Kidney (tissue), 22 donors: ENCODE measurements at places on chromosomes 2 and 18.

DNA sequence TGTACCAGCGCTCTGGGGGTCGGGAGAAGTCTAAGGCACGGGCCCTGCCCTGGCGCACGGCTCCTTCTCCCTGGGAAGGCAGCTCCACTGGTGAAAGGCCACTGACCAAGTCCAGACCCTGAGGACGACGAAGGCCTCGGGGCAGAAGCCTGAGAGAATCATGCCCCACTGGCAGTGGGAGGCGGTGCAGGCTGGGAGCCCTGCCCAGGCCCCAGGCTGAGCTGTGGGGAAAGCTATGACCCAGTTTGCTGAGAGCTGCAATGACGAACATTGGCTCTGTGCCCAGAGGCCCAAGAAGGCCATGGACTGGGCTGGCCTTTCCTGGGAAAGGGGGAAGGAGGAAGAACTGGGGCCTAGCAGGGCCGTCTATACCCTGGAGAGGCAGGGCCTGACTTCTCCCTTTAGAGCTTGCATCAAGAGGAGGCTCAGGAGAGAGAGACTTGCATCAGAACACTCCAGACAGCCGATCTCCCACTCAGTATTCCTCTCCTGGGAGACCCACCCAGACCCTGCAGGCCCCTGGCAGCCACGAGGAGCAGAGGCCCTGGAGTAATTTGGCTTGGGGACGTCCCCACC, 32.9 kb downstream of the HS1BP3 start:
- DNase-seq: peak; percentile 82

GRCh38 chr2:207434306-207434705, 95.5 kb upstream of the CREB1 start:
- DNase-seq: no peak

DNA sequence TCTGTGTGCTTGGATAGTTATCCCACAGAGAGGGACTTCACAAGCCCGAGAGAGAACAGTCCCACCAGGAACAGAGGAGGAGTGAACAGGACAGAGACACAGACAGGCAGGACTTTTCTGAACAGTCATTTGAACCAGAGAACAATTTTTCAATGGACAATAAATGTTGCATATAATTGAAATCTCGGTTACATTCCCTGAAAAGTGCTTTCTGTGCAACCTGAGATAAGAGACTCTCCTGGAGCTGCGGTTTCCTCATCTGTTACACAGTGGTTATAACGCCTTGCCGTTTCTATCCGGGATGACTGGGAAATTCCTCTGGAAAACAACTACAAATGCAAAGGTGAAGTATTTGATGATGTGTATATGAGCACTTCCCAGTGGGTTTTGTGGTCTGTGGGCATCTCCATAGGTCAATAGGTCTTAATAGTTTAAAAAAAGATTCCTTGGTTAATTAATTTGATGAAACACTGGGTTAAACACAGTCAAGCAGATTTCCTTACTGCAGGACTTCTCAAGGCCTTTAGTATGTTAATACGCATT, 87.2 kb upstream of the HPCAL1 start:
- DNase-seq: no peak

DNA sequence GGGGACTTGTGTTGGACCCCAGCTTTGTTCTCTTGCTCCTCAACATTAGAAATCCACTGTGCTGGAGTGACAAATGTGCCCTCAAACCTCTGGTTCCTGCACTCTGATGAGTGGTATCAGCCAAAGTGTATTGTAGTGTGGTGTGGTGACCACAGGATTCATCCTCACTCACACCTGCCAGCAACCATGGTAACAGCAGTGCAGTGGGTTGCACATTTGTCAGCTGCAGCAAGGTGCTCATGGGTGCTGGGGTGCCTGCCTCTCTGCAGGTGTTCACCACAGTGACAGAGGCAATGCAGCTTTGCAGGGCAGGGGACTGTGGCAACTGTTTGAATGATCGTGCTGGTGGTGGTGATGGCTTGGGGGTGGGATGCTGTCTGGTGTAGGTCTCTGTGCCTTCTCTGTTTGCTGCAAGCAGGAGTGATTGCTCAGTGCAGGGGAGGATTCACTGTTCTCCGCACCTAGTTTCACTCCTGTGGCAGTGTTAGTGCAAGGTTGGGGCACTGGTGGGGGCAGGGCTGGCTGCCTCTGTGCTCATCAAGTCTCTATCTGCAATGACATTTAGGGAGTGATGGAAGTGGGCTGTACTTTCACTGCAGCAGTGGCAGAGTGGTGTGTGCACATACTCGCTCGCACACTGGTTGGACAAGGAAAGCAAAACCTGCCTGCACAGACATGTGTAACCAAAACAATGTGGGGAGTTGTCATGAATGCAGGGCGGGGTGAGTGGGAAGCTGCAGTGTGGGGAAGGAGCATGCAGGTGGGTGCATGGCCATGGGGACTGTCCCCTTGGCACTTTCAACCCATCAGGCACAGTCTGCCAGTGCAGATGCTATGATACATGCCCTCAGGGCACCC, 301.1 kb downstream of the PIK3C3 start:
- no peak for DNase-seq

- peak; percentile 82 for DNase-seq
Measured at GRCh38 chr2:67782443-67782842, 280.4 kb downstream of the C1D start.

DNA sequence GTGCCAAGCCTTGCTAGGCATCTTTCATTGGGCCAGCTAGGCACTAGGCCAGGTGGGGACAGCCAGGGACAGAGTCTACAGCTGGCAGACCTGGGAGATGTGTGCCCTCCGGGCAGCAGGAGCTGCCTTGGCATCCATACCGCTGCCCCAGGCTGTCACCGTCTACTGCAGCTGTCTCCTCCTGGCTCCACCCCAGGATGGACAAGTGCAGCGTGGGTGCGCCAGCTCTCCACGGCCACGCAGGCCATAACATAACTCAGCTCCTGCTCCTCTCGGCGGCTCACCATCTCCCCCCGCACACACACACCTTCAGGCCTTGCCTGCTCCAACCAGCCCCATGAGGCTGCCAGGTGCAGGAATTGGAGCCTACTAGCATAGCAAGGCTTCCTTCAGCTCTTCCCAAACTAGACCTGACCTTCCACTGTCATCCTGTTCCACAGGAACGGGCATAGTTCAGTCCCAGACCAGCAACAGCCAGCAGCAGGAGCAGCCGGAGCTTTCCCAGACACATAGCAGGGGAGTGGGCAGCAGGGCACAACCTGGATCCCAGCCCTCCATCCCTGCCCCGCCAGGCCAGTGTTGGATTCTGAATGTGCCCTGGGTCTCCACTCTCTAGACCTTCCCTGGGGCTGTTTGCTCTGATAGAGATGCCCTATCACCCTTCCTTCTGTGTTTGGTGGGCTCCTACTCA, 2.5 kb upstream of the ADRA2B start:
- no peak for DNase-seq

DNA sequence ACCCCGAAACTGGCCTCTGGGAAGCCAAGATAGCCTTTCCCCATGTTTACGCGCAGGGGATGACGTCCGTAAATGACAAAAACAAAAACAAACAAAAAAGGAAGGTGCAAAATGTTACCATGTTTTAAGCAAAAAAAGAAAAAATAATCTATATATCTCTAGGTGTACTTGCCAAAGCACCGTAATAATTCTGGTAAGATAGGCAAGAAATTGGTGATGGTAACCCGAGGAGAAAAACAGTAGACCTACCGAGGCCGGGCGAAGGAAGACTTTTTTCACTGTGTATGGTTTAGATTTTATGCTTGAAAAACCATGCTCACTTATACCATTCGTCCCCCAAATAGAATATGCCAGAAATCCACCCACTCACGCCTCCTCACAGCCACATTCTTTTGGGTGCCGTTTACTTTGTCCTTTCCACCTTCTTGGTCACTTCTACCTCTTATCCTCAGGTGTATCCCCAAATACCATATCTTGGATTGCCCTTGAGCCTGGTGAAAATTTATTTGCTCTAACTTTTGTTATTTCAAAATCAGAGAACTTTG, 8.0 kb downstream of the GATA6 start:
- no peak for DNase-seq

DNA sequence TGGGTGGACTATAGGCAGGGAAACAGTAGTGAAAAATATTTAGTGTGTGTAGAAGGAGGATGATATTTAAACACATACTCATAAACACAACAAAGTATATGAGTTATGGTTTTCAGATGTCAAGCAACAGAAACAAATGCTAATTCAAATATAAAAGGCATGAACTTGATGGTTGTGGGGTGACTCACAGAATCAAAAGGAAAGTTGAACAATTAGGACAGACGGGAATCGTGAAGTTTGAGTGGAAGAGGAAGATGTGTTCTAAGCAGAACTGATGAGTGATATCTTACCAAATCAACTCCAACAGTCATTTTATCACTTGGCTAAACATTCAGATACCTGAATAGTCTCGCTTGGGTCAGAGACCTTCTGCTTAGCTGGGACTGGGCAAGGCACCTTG, 53.6 kb upstream of the ITGA6 start:
- DNase-seq: no peak

- DNase-seq: no peak
Measured at GRCh38 chr2:196369967-196370366, 198.6 kb upstream of the STK17B start.

- DNase-seq: no peak
Measured at GRCh38 chr18:59065684-59066083, 74.0 kb upstream of the SEC11C start.

DNA sequence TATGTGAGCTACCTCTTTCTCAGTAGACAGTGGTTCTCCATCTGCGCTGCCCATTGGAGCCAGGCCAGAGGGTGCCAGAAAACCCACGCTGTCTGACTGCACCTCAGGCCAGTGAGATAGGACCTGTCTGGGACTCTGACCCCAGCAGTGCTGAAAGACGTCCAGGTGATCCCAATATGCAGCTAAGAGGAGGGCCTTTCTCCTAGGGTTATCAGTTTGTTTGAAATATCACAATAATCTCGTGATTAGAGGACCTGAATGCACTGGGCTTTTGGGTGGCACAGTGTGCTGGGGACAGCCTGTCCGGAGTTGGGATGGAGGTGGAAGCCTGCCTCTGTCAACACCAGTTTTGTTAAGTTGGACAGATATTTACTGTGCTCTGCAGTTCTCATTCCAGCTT, 216.3 kb downstream of the LDLRAD4 start:
- DNase-seq: no peak

- no peak for DNase-seq
Measured at GRCh38 chr2:44877417-44877816, 64.1 kb upstream of the SIX3 start.

GRCh38 chr2:126696644-126697520, 40.9 kb downstream of the GYPC start:
- no peak for DNase-seq

DNA sequence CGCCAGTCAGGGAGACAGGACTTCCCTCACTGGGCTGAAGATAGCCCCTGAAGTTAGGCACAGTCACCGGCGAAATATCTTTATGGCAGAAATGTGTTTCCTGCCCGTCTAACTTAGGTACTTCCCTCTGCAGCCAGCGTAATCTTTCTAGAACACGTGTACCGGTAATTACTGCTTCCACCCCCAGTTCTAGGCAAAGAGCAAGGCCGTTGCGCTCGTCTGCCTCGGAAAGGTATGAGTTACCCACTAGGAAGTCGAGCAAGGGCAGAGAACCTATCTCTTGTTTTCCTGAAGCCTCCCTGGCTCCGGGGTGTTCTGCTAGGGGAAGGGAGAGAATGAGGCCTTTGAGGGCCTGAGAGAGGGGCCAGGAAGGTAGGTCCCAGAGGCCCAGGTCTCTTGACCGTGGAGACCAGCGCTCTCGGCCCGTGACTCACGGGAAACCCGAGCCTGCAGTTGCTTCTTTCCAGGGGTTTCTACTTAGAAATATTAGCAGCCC, 70.0 kb downstream of the TWSG1 start:
- no peak for DNase-seq

- DNase-seq: no peak
Measured at GRCh38 chr18:57505231-57505630, 70.1 kb downstream of the ONECUT2 start.

GRCh38 chr18:76515576-76515975, 20.5 kb upstream of the ZNF516 start:
- DNase-seq: no peak

DNA sequence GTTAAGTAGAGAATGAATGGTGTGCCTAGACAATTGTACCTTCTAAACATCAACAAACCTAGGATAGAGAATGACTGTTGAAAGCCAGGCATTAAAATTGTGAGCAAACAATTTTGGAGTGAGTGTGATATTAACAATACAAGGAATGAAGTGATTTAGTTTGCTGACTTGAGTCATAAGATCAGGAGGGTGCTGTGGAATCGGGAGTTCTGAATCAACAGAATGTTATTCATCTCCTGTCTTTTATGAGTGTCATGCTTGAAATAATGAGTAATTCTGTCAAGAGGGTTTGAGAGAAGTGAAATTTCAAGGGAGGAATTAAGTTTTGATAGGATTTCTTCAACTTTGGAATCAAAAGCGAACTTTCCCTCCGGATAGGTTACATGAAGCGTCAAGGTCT, 214.4 kb upstream of the DSEL start:
- DNase-seq: no peak

DNA sequence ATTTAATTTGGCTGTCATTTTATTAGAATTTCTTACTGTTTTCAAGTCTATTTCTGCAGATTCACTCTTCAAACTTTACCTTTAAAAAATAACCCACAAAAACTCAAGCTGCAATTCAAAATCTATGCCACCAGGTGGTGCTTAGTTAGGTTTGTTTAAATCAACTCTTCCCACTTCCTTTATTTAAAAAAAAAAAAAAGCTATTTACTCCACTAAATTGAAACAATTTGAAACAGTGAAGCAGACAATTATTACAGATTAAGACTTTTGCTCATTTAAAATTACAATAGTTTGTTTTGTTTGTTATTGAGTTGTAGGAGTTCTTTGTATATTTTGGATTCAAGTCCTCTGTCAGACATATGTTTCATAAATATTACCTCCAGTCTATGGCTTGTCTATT, 300.0 kb downstream of the PDE11A start:
- DNase-seq: no peak

- peak; percentile 60 for DNase-seq
Measured at GRCh38 chr2:217223222-217223930, 363.5 kb upstream of the TNP1 start.

DNA sequence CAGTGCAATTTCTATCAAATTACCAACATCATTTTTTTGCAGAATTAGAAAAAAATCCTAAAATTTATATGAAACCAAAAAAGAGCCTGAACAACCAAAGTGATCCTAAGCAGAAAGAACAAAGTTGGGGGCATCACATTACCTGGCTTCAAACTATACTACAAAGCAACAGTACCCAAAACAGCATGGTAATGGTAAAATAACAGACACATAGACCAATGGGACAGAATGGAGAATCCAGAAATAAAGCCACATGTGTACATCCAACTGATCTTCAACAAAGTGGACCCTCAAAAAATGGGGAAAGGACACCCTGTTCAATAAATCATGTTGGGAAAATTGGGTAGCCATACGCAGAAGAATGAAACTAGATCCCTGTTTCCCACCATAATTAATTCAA, 245.7 kb upstream of the CTAGE1 start:
- DNase-seq: no peak
